ENCODE measurements at places on chromosomes 12 and 14.

- DNase-seq = no peak
Measured at GRCh38 chr14:96250485-96250884, 5.5 kb upstream of the BDKRB1 start.

DNA sequence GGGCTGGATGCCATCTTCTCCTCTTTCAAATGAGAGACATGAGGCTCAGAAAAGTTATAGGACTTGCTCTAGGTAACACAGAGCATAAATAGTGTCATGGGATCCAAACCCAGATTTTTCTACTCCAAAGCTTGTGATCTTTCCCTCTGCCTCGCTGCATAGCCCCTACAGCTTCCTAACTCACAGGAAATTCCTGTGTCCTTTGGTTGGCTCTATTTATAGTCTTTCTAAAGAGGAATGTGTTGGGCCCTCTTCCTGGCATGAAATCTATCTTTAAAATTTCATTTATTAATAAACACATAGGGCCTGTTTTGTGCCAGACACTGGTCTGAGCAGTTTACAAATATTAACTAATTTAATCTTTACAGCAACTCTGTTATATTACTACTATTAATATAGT lies 9.8 kb upstream of the KCNA5 start:
- no peak for DNase-seq

- DNase-seq = no peak
Measured at GRCh38 chr12:13347241-13348043, 150.9 kb downstream of the EMP1 start.

GRCh38 chr12:57803319-57803893 lies 15.1 kb downstream of the AVIL start:
- DNase-seq = peak; percentile 16

DNA sequence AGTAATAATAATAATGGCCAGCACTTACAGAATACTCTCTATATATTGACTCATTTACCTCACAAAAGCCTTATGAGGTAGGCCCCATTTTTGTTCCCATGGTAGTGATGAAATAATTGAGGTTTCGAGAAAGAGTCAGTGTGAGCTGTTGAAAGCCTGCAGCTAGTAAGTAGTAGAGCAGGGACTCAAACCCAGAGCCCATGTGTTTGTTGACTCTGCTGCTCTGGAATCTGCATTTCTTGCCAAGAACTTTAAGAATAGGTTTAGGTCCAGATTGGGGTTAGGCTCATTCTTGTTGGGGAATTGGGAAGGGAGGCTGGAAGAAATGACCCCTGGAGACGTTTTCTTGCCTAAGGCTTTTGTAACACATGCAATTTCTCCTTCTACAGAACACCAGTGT lies 27.9 kb downstream of the DYRK4 start:
- no peak for DNase-seq

- no peak for DNase-seq
Measured at GRCh38 chr12:99442758-99443157, 204.8 kb upstream of the GARIN6 start.

- DNase-seq = no peak
Measured at GRCh38 chr14:101175731-101176534, 272.4 kb upstream of the RTL1 start.

DNA sequence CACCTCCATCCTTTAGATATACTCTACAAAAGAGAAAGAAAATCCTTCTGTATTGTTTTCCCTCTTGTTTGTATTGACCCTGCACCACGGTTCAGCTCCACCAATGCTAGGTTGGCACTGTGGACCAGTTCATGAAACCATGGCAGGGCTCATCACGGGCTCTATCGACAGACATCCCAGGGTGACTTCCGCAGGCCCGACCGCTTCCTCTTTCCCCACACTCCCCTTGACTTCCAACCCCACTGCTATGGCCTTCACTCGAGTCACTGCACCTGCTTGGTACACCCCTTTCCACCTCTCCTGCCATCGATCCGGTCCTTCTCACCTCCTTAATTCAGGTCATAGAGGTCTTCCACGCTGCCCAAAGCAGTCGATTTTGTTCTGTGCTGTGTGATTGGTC lies 21.2 kb upstream of the AKAP5 start:
- no peak for DNase-seq

DNA sequence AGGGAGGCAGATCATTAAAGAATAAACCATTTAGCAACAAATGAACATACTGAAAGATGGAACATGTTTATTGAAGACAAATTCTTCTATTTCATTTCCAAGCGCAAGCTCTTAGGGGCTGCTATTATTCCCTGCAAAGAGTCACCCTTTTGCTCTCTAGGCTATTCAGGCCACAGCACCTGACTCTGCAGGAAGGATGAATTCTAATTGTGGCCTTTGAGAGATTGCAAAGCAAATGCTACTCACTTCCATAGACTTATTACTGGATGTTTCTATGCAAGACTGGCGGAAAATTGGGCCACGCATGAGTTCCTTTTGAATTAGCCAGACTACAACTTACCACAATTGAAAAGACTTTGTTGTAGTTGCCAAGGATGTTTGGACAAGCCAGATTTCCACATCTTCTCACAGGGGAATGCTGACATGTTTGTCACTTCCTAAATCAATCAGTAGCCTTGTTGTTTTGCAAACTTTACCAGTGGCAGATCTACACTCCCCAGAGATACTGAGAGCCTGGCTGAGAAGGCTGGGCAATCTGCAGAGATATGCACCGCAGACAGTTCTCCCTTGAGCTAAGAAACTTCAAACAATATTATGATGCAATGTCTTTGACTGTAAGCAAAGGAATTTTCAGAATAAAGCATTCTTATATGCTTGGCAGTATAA lies 334.3 kb upstream of the SYT1 start:
- DNase-seq = no peak

DNA sequence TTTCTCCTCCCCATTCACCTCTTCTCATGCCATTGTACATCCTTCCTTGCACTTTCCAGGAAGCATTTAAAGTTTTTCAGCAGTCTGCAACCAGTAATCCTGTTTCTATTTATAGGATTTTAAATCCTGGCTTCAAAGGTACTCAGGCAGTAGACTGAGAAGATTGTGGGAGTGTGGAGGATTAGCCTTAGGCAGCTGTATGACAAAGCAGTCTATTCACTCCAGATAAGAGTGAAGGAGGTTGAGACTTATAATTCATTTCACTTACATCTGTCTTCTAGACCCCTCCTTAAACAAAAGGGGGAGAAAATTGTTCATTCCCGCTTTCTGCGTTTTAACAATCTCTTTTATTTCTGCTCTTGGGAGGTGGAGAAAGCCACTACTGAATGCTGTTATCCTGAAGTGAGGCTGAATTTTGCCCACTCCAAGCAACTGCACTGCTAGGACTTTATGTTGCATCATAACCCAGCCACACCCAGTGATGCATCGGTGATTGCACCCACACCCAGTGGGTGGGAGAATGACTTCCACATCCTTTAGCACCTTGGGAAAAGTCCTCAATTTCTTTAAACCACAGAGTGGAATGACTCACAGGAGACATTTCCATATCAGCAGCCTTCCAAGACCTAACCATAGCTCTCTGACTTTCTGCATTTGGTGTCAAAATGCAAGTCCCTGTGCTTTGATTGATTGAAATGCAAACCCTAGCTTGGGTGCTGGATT lies 382.5 kb upstream of the ATP2B1 start:
- no peak for DNase-seq

DNA sequence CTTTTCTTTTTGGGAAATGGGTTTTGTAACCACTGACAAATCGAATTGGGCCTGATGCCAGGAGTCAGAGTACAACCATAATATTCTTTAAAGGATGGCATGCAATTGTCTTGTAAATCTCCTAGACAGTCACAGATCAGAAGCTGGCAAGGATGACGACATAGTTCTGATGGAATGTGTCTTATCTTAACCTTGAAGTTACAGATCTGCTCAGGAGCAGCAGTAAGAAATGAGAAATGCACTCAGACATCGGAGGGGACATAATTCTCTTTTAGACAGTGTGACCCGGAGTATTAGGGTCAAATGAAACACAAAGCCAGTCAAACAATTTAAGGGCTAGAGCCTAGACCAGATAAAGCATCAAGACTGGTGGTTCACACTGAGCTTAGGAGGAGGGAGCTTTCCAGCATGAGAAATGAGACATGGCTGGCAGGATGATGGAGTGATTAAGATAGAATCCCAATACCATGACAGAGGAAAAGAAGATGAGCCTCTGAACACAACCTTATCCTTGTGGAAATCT lies 17.5 kb downstream of the CBX5 start:
- no peak for DNase-seq

- no peak for DNase-seq
Measured at GRCh38 chr12:96776908-96777307, 130.1 kb upstream of the NEDD1 start.

DNA sequence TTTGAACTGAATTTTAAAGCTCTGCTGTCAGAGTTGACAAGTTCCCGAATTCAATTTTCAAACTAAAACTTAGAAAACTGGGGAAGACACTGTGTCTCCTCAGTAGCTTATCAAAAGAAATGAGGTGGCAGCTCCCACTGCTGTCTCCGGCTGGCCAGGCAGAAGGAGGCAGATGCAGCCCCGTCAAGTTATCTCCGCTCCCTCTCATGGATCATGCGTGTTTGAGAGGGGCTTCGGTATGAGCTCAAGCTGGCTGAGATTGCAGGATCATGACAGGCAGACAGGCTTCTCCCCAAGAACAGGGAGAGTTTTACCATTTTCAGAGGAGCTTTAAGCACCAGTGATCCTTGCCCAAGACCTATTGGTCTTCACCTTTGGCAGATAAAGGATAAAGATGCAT lies 88.8 kb downstream of the NEDD1 start:
- DNase-seq = no peak

GRCh38 chr12:26751179-26751578 lies 81.8 kb downstream of the ITPR2 start:
- DNase-seq = no peak

- DNase-seq = no peak
Measured at GRCh38 chr12:40103043-40103442, 2.8 kb downstream of the SLC2A13 start.

DNA sequence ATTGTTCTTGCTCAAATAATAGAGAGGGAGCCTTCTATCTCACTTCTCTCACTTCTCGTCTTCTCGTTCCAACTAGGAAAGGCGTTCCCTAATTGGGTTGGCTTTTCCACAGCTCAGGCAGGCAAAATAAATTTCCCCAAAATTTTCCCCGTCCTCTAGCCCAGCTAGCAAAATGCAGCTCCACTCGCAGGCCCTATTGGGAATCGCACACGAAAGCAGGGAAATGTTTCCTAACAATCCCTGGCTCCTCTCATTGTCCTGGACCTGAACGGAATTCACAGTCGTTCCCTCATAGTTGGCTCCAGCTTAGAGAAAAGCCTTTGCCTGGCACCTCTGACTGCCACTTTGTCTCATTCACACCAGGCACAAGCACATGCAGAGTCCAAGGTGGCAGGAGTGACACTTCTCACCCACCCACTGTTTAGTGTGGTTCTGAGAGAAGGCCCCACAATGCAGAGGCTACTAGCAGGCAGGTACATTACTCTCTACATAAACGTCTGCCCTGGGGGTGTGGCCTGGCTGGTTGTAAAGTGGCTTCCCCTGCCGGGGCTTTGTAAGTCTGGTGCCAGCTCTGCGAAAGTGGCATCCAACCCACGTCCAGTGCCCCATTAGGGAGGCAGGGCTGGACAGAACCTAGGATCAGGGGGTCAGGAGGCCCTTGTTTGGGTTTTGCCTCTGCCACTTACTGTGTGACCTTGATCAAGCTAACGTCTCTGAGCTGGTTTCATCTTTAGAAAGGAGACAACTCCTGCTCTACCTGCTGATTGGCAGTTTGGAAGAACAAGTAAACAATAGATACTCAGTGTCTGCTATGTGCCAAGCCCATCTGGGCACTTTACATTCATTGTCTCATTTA lies 4.2 kb downstream of the SERPINA10 start:
- DNase-seq = no peak

- DNase-seq = peak; percentile 68
Measured at GRCh38 chr14:61269321-61270083, 11.6 kb downstream of the TMEM30B start.

- no peak for DNase-seq
Measured at GRCh38 chr14:53927171-53927570, 29.5 kb downstream of the BMP4 start.

- DNase-seq = no peak
Measured at GRCh38 chr14:105838591-105839424, 312.4 kb downstream of the TMEM121 start.

GRCh38 chr12:39329876-39330275 lies 113.0 kb downstream of the KIF21A start:
- DNase-seq = no peak

DNA sequence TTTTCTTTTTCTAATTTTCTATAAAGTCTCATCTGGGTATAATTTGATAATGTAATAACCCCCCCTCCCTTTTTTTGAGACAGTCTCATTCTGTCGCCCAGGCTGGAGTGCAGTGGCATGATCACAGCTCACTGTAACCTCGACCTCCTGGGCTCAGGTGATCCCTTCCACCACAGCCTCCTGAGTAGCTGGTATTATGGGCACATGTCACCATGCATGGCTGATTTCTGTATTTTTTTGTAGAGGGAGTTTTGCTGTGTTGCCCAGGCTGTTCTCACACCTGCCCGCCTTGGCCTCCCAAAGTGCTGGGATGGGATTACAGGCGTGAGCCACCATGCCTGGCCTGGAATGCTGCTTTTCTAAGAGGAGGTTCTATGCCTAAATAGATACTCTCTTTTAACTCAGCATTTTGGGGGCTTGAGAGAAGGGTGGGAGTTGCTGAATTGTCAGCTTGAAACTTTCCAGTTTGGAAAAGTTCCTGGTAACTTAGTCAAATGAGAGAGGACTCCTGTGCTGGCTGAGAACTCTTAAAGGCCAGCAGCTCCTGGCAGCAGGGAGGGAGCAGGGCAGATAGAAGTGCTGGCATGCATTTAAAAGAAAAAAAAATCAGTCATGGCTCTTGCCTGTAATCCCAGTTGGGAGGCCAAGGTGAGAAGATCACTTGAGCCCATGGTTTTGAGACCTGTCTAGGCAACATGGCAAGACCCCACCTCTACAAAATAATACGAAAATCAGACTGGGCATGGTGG lies 13.0 kb downstream of the NUDT4 start:
- DNase-seq = no peak

- no peak for DNase-seq
Measured at GRCh38 chr12:39986674-39987073, 119.2 kb downstream of the SLC2A13 start.

- DNase-seq = no peak
Measured at GRCh38 chr12:131222329-131223139, 268.8 kb downstream of the ADGRD1 start.

GRCh38 chr14:92600318-92601053 lies 86.9 kb downstream of the RIN3 start:
- no peak for DNase-seq

DNA sequence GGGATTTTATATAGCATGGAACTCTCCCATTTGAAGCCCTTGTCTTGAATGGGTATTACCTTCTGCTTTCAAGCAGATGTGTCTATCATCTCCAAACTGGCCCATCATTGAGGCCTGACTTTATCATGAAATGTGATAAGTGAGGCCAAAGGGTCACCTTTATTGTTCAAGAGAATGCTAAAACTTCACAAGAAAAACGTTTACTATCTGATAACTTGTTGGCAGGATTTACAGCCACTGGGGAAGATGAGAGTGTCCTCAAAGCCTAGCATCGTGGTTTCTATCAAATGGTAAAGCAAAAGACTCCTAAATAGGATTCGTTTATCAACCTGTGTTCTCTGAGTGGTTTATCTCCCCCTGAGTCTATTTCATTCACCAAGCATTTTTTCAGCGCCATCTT lies 62.0 kb upstream of the CLMN start:
- no peak for DNase-seq

GRCh38 chr12:26373606-26374495 lies 178.5 kb downstream of the SSPN start:
- no peak for DNase-seq

GRCh38 chr14:34104489-34105397 lies 153.9 kb upstream of the EGLN3 start:
- DNase-seq = no peak

All from DMS 273 treated with DMSO at 0.1 percent for 48 hours (cell line).